ENCODE measurements at places on chromosomes 3 and 15.

GRCh38 chr15:87224404-87224803 lies 1032.1 kb downstream of the NTRK3 start:
- no peak for DNase-seq

GRCh38 chr3:177795859-177796258 lies 598.6 kb upstream of the TBL1XR1 start:
- DNase-seq = no peak

GRCh38 chr3:11600501-11601282 lies 43.0 kb downstream of the VGLL4 start:
- DNase-seq = no peak

GRCh38 chr3:186273586-186273985 lies 88.4 kb downstream of the DGKG start:
- DNase-seq = no peak

DNA sequence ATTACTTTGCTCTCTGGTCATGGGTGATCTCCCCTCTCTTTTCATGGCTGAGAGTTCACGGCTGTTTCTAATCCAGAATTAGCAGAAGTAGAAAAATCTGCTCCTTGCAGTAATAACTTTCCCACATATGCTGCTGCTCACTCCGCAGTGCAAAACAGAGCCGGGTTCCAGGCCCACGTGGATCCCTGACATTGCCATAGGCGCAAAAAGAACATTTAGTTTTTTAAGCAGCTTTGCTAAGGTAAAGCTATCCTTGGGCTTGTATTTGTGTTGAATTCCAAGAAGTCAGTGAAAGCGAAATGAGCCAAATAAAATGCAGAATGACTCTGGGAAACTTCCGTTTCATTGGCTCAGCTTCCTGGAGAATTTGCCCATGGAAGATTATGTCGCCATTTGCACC lies 633.7 kb upstream of the SUCLG2 start:
- no peak for DNase-seq

DNA sequence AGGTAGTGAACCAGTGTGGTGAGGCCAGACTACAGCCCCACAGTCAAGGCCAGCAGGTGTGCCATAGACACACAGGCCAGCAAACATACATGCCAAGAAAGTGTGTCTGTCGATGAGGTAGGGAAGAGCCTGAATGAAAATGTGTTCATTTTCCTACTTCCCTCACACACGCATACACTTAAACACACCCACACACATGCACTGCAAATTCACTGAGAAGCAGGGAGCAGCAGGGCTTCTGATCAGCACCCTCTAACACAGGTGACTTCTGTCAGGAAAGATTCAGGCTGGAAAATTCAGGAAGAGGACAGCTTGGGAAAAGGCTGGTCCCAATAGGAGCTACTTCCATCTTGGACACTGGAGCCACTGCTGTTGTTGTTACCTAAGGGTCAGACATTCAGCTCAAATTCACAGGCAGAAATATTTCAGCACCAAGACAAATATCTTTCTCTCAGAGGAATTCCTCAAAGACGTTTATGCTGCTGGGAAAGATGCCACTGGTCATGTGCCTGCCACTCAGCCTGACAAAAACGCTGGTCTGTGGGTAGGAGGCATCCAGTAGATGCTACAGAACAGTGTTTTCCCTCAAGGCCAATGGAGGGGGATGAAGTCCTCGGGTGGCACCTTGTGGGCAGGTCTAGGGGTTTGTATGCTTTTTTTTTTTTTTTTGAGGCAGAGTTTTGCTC lies 40.9 kb upstream of the LARS2 start:
- DNase-seq = no peak

DNA sequence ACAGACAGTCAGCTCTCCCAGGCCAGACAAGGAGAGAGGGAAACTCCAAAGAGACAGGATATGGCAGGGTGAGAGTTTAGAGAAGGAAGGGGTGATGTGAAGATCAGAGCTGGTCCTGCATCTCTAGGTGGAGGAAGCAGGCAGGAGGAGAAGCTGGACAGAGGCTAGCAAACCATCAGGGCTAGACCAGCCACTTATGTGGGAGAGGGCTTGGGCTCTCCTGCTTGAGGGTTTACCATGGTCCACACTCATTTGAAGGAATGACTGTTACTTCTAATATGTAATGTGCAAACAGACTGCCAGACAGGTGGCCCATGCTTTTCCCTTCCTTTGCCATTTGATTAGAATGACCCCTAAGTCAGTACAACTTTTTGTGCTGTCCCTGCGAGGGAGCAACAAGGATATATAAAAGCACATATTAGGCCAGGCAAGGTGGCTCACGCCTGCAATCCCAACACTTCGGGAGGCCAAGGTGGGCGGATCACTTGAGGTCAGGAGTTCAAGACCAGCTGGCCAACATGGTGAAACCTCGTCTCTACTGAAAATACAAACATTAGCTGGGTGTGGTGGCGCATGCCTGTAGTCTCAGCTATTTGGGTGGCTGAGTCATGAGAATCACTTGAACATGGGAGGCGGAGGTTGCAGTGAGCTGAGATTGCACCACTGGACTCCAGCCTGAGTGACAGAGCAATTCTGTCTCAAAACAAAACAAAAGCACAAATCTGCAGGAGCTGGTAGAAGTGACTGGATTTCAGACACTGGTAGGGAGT lies 41.0 kb upstream of the MANF start:
- DNase-seq = no peak

- no peak for DNase-seq
Observed at GRCh38 chr3:156218353-156218744, 98.0 kb downstream of the KCNAB1 start.

GRCh38 chr3:35709691-35710090 lies 70.4 kb downstream of the ARPP21 start:
- DNase-seq = no peak
